Activated CD8-positive, alpha-beta memory T cell treated with anti-CD3 and anti-CD28 coated beads, Interleukin-2, amount 10 ng/mL, durations not matched to agents 7 days and 5 days (primary cell): ENCODE measurements at places on chromosomes 3 and 15. TPM values are rescaled to one million over a fixed set of nuclear protein-coding genes. Genes with fewer than 3 reads are reported as not detected.

VWA5B2 gene
- not detected for total RNA-seq

IQCF2 gene
- not detected for total RNA-seq

RTP3 gene
- not detected for total RNA-seq

ROPN1 gene
- not detected for total RNA-seq

SCAMP2 gene
- total RNA-seq: 108 TPM

IL17RB gene
- total RNA-seq: 7.0 TPM

SPESP1 gene
- total RNA-seq: 0.66 TPM

MYLK gene
- total RNA-seq: 0.50 TPM

FAM3D gene
- not detected for total RNA-seq

WNT7A gene
- total RNA-seq: not detected

MYRIP gene
- total RNA-seq: not detected

SAMMSON gene
- not detected for total RNA-seq

KCNAB1 gene
- not detected for total RNA-seq

ESYT3 gene
- total RNA-seq: 0.26 TPM

CADM2 gene
- total RNA-seq: 0.58 TPM

B3GNT5 gene
- total RNA-seq: 1.3 TPM

GOLGA6D gene
- total RNA-seq: 0.12 TPM

CLDN1 gene
- not detected for total RNA-seq

DUOXA2 gene
- not detected for total RNA-seq

SH3GL3 gene
- not detected for total RNA-seq

DGKG gene
- total RNA-seq: 0.66 TPM

SIN3A gene
- 111 TPM for total RNA-seq

TAGLN3 gene
- total RNA-seq: not detected

TMEM42 gene
- total RNA-seq: 8.0 TPM

RASGRP1 gene
- 143 TPM for total RNA-seq

PHC3 gene
- total RNA-seq: 51.4 TPM

WHAMM gene
- total RNA-seq: 9.1 TPM

ZBED2 gene
- 90.6 TPM for total RNA-seq

CD276 gene
- total RNA-seq: not detected

NR1I2 gene
- 0.26 TPM for total RNA-seq

SLC24A5 gene
- total RNA-seq: not detected

ZPLD1 gene
- total RNA-seq: not detected

GOLGA6A gene
- not detected for total RNA-seq

SCAANT1 gene
- not detected for total RNA-seq

PRSS50 gene
- total RNA-seq: not detected

ITPKA gene
- not detected for total RNA-seq

IMPG2 gene
- total RNA-seq: 0.23 TPM

CA12 gene
- 0.12 TPM for total RNA-seq

ERC2 gene
- not detected for total RNA-seq

ZNF654 gene
- total RNA-seq: 22.0 TPM

FMN1 gene
- not detected for total RNA-seq

NPAP1 gene
- total RNA-seq: not detected

CKMT1A gene
- not detected for total RNA-seq

XCR1 gene
- not detected for total RNA-seq

MYZAP gene
- not detected for total RNA-seq

FBXO40 gene
- not detected for total RNA-seq
